Liver (tissue), 10 donors: ENCODE measurements at places on chromosomes 4 and X. TPM values are rescaled to one million over a fixed set of nuclear protein-coding genes. Genes with fewer than 3 reads are reported as not detected.
A peak's percentile ranks its signal among the peaks of the same experiment; 100 is the strongest.

Gene TRIM60
- polyA plus RNA-seq, result not detected

Gene CNGA1
- polyA plus RNA-seq, result 3.9 TPM

Gene GABRQ
- 0.01 TPM for polyA plus RNA-seq

Gene CXCL1
- polyA plus RNA-seq, result 0.97 TPM

Gene NHS
- polyA plus RNA-seq, result 0.03 TPM

DNA sequence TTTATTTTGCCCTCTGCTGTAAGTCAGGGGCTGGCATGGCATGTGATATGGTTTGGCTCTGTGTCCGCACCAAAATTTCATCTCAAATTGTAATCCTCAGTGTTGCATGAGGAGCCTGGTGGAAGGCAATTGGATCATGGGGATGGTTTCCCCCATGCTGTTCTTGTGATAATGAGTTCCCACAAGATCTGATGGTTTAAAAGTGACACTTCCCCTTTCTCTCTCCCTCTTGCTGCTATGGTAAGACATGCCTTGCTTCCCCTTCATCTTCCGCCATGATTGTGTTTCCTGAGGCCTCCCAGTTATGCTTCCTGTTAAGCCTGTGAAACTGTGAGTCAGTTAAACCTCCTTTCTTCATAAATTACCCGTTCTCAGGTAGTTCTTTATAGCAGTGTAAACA, 72.0 kb upstream of the MSX1 start:
- DNase-seq, result no peak

DNA sequence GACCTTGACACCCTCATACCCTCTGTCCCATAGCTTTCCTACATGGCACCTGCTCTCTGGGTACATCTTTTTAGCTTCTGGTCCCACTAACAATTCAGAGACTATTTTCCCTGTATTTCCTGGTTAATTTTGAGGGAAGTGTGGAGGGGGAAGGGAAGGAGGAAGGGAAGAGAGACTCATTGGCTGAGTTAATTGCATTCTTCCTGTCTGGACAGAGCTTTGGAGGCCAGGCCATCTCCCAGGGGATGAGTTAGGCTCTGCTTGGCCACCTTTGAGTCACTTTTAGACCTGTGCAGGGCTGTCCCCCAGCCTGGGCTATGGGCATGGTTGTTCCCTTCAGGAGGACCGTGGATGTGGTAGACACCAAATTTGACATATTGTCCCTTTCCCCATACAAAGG, 167.9 kb upstream of the PGRMC2 start:
- DNase-seq, result no peak

DNA sequence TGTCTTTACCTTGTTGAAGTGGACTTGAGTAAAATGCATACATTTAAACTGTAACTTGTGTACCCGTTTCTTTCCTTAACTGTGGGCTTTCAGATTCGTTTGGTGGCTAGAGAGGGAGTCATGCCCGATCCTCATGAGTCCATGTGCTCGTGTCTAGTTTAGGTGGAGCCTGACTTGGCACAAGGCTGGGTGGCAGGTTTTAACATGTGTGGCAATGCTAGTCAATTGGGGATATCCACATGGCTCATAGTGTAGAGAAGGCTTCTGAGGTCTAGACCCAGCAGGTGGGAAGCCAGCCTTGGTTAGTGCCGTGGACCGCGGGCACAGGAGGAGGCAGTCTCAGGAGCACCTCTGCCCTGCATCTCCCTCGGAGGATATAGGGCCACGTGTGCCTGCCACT, 48.5 kb upstream of the CLCN4 start:
- no peak for DNase-seq

DNA sequence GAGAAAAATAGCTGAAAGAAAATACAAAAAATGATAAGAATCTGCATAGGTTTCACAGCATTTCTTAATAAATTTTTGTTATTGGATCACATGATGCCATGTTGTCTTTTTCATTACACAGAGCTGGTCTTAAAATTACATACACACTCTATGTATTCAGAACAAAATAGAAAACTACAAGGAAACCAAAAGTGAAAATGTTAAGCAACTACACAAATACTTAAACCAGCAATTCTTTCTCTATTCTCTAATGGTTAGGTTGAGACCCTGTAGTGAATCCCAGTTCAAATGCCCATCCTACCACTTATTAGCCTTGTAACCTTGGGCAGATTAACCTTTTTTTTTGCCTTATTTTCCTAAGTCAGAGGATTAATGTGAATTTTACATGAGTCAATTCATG, 2311.2 kb downstream of the PCDH7 start:
- no peak for DNase-seq

DNA sequence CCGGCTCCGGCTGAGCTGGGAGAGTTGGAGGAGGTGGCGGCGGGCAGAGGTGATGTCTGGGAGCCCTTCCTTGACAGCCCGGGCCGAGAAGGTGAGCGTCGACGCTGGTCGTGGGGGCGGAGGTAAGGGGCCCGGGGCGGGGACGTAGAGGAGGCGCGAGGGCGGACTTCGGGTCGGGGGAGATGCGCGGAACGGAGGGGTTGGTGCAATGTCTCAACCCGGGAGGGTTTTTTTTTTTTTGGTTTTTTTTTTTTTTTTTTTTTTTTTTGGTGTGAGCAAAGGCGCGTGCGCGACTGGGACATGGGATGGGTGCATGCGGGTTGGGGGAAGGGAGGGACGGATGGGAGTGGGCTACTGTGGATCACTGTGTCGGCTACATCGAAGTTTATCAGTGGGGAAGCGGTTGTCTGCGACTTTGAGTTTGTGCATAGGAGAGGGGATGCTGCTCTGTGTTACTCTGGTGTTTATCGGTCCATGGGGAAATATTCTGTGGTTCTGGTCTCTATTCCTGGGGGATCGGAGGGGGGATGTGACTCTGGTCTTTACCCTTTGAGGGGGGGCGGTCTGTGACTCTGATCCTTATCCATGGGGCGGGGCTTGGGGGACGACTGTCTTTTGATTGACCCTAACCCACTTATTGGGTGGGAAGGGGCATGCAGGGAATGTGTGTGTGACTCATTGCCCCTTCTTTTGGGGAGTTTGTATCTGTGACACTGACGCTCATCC, 537 bp downstream of the RBM10 start:
- no peak for DNase-seq

- no peak for DNase-seq
These were observed 349.1 kb downstream of the NR3C2 start for GRCh38 chr4:148093065-148093464.

- no peak for DNase-seq
These were observed 19.5 kb downstream of the SH3KBP1 start for GRCh38 chrX:19867938-19868337.

DNA sequence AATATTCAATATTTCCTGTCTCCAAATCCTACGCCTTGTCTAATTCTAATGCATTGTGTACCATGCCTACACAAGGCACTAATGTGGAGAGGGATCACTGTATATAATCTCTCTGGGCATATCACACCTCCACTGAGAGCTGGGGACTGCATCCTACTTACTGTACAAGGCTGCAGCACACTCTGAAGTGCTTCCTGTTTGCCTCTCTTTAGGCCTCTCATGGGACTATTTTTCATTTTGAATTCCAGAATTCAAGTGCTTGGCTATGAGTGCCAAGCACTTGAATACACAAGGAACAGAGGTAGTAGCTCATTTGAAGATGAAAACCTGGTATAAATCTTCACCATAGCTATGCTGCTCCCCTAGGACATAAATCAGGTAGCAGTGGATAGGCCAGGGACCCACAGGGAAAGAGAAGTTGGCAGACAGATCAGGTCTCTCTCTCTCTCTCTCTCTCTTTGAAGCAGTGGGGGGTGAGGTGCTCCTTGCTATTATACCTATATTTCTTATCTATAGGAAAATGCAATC, 229.7 kb upstream of the MBNL3 start:
- no peak for DNase-seq

- no peak for DNase-seq
These were observed 167.9 kb downstream of the MAML3 start for GRCh38 chr4:139986106-139986505.

GRCh38 chrX:155144926-155145325, 71.3 kb upstream of the VBP1 start:
- DNase-seq, result no peak

DNA sequence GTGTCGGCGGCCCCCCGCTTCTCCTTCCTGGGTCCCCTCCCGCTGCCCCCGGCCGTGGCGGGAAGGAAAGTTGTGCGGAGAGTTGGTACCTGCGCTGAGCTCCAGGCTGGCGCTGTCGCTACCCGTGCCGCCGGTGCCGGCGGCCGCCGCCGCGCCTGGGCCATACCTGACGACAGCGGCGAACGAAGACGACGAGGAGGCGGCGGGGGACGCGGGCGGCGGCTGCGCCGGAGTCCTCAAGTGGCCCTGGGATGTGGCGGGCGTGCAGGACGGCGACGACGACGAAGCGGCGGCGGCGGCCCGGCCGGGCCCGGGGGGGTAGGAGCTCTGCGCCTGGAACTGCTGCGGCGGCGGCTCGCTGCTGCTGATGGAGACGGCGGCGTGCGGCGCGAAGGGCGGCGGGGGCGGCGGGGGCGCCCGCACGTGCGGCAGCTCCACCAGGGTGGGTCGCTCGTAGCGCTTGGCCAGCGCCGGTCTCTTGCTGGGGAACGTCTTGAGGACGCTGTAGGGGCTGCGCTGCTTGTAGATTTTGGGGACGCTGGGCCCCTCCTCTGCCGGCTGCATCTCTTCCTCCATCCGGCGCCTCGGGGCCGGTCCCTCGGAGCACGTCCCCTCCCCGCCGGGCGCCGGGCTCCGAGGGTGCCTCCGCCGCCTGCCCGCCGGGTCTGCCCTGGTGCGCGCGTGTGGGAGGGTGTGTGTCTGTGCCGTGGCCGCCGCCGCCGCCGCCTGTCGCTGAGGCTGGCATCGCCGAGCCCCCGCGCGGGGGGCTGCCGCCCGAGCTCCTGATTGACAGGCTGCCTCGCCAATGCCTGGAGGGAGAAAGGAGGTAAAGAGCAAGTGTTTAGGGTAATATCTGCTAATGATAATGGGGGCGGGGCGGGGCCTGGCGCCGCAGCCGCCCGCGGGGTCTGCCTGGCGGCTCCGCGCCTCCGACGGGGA, 618 bp downstream of the BEND4 start:
- no peak for DNase-seq

DNA sequence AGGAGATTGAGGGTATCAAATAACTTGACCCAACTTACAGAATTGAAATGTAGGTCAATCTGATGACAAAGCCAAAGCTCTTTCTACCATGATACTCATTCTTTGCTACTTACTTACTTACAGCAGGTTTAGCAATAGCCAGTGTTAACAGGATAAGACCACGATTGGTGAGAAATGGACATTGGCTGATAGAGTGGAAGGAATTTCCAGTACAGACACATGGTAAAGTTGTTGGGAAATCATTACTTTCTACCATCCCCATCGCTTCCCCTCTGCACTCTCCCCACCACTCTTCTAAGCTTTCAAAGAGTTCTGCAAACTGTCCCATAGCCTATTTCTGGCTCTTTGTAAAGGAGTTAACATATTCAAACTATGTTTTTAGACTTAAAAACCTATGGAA, 119.7 kb downstream of the CHRNA9 start:
- no peak for DNase-seq

- DNase-seq, result no peak
These were observed 91.3 kb downstream of the GUCY2F start for GRCh38 chrX:109390556-109390955.

GRCh38 chrX:41665686-41666085, 23.1 kb upstream of the GPR34 start:
- DNase-seq, result no peak

DNA sequence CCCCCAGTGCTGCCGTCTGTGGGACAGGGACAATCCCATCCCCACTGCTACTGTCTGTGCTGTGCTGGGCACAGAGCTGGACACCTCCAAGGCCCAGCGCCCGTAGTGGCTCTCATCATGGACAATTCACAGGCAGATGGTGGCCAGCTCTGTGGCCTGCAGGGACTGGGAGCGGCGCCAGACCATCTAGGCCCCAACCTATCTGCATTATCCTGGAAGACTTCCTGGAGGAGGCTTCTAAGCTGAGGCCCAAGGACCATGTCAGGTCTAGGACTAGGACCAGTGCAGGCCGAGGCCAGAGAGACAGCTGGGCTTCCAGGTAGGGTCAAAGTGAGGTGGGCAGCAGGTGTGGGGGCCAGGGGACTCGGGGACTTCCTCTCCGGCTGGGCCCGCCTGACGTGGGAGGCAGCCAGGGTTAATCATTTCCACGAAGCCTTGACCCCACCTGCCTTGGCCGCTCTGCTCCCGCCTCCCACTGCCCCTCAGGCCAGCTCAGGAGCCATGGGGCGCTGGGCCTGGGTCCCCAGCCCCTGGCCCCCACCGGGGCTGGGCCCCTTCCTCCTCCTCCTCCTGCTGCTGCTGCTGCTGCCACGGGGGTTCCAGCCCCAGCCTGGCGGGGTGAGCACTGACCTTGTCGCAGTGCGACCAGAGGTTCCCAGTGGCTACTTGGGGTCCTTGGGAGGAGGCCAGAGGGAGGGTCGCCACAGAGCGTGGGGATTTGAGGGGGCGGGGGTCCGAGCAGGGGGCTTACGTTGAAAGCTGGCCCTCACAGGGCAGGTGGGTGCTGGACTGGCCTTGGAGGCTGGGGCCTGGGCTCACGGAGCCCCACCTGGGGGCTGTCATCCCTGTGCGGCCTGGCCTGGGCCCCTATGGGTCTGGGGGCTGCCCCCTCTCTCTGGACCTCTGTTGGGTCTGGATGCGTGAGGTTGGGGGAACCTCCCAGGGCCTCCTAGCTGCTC, at the start of gene HGFAC:
TSS of gene HGFAC (plus strand) at position 468 of the 959 bp plus-strand sequence. CDS start at position 502, 34 bp downstream.
- peak; percentile 64 for DNase-seq

- DNase-seq, result no peak
These were observed 204.8 kb downstream of the PDGFC start for GRCh38 chr4:156766846-156767245.

GRCh38 chrX:56564164-56564885, 898 bp downstream of the UBQLN2 start:
- no peak for DNase-seq

DNA sequence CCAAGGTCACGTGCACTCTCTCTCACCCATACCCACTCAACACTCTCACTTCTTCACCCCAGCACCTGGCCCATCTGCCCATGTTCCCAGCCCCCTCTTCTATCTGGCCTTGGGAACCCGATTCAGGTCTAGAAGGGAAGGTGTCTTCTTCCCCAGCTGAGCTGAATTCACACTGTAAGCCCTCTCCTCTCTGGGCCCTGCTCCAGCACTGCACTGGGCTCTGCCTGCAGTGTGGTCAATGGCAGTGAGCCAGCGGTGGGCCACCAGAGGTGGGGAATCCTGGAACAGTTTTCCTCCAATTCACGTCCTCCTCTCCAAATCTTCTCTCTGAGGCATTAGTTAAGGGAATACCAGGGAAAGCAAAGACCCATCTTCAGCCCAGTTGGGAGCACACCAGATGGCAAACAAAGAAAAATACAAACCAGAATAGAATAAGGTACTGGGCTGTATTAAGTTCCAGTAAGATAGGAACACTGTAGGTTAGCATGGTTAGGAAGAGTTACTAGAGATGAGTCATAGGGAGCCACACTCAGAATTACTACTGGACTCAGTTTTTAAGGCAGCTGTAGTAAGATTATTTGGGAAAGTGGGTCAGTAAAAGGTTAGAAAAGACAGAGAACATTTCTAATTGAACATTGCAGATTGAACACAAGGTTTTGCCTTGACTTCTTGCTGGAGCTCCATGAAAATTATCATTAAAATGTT, 5.0 kb downstream of the AWAT2 start:
- DNase-seq, result no peak
